ENCODE measurements at places on chromosomes 2 and 18.

GRCh38 chr2:219451661-219452360 lies 17.2 kb downstream of the SPEG start:
- no peak for DNase-seq

GRCh38 chr2:211545582-211545981 lies 989.2 kb downstream of the CPS1 start:
- no peak for DNase-seq

DNA sequence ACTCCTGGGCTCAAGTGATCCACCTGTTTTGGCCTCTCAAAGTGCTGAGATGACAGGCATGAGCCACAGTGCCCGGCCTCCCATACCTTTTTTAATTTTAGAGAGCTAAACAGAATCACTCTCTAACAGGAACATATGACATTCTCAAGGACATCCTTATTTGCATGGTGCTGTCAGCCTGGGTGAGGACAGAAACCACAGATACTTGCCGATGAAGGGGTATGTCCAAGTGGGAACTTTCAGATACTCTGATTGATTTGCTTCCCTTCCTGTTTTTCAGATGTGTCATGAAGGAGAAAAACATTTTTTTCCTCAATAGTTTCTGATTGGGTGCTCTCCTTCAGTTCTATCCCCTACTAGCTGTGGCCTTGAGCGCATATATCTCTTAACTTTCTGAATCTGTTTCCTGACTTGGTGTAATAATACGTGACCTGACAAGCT lies 49.6 kb downstream of the MYO3B start:
- DNase-seq, result no peak

- DNase-seq, result no peak
These were observed 427.6 kb downstream of the BCL11A start for GRCh38 chr2:60125611-60126426.

- DNase-seq, result no peak
These were observed 2.4 kb downstream of the FNDC4 start for GRCh38 chr2:27492557-27492956.

GRCh38 chr2:215998636-215999035 lies 14.7 kb downstream of the MREG start:
- no peak for DNase-seq

DNA sequence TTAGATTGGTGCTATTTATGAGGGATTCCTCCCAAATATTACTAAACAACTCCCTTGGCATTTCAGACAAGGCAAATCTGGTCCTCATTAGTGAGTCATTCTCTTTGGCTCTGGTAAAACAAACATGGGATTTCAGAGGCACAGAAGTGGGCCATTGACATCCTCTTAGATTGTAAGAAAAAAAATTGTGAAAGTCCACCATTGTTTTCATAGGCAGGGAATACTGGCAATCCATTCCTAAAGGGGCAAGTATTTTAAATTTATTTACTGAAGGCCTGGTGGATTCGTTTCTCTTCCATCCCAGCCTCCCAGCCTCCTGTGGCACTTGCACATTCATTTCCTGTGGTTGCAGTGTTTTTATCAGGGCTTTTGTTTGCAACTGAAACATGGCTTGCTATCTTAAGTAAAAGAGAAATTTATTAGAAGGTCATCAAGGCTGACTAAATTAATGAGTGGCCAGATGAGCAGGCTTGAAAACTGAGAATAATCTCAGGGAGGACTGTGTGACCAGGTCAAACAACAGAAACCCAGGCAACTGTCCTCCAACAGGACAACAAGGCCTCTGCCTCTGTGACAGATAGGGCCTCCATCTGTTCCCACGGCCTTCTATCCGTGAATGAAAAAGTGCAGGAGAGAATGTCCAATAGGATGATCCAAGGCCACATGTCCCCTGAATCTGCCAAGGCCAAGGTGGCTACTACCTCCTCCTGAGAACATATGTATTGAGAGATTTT lies 23.1 kb upstream of the TNFAIP6 start:
- no peak for DNase-seq

- DNase-seq, result no peak
These were observed 1150.9 kb downstream of the RPIA start for GRCh38 chr2:89842180-89842908.

DNA sequence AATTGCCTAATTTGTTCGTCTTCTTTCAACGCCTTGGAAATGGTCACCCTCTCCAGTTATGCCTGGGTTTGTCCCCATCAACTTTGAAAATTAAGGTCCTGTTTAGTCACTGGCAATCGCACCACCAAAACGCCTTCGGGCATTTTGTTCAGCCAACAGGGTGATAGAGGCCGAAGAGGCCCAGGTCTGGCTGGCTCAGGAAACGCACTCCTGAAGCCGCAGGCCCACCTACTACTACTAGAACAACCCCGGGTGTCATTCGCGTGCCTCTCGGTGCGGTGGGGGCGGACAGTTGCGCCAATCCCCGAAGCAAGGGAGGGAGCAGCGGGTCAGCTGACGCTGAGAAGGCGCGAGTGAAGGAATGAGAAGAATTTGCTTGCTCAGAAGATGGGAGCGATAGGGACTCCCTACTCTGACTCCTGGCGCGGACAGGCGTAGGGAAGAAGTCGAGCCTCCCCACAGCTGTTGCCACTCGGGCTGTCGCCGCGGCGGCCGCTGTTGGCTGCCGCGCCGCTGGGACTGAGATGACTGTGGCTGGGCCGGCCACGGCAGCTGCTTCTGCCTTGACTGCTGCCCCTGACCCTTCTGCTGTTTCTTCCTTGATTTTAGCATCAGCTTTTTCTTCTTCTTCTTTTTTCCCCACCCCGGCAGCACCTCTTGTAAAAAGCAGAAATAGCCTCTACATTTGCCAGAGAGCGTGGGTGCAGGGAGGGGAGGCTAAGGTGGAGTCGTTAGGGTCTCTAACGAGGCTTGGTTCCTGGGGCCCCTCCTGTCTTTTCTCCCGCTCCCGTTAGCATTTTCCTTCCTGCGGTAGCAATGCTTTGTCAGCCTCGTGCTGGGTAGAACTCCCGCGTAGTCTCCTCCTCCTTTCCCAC lies 387.6 kb downstream of the FIGN start:
- no peak for DNase-seq

DNA sequence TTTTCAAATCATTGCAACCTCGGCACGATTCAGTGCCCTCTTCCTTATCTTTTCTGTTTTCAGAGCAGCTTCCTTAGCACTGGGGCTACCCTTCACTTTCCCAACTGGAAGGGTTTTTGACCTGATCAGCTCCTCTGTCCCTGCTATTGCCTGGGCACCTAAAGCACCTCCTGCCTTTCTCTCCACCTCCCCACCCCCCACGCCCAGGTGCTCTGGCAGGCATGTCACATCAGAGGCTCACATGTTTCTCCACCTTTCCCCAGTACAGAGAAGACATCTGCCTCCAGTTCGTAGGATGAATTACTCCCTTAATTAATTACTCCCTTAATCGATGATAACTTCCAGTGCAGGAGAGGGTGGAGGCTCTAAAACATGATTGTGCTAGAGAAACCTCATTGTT lies 88.7 kb upstream of the LCLAT1 start:
- no peak for DNase-seq

DNA sequence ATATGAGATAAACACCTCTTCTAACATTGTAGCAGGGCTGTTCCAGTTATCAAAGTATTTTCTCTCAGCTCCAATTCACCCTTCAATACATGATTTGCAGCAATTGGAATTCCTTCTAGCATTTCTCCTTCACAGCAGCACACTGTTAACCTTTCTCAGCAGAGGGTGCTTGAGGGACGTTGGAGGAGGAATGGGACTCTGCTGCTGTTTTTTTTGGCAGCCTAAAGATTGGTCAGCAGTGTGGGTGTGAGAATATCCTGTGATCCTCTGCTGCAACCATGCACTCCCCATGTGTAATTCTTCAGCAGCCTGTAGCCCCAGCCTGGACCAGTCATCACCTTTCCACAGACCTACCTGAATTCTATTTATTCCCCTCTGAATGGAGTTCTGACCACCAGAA lies 1708.9 kb upstream of the CELF4 start:
- no peak for DNase-seq

GRCh38 chr2:226971770-226972169 lies 135.9 kb downstream of the RHBDD1 start:
- DNase-seq, result no peak

GRCh38 chr18:78213361-78213994 lies 766.1 kb upstream of the SALL3 start:
- no peak for DNase-seq

- no peak for DNase-seq
These were observed 58.2 kb downstream of the CAB39 start for GRCh38 chr2:230770804-230771203.

- no peak for DNase-seq
These were observed 1.1 kb downstream of the SCG2 start for GRCh38 chr2:223601018-223601417.

GRCh38 chr2:228140934-228141528 lies 40.5 kb downstream of the SPHKAP start:
- no peak for DNase-seq

GRCh38 chr2:181275643-181276070 lies 181.5 kb upstream of the ITGA4 start:
- no peak for DNase-seq

GRCh38 chr18:72233106-72233505 lies 311.0 kb downstream of the CBLN2 start:
- no peak for DNase-seq

DNA sequence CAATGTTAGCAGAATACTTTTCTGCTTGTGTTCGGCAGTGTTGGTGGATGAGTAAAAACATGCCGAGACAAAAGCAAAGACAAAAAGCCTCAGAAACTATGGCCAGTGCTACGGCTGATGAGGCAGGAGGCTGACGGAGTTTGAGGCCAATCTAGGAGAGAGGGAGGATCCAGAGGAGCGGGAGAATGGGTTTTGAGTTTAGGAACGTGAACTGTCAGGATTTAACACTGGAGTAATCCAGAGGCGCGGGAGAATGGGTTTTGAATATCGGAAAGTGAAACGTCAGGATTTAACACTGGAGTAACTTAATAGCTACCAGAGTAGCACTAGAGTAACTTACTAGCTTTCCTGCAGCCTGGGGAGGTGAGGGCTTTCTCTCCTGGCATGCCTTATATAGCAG lies 37.4 kb downstream of the LYPD6B start:
- no peak for DNase-seq

DNA sequence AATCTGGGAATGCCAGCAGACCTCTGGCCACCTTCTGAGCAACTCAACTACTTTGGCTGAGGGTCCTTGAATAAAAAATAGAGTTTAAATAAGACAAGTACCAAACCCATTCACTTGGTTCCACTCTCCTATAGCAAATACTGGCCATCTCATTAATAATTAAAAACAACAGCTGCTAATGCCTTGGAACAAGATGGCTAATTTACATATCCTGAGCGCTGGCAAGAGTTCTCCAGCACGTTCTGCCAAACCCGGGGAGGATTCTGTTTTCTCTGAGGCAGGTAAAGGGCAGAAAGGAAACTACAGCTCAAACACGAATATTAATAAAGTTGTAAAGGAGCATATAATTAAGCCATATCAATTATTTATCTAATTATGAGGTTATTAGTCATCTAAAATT lies 1123.7 kb downstream of the TDRD15 start:
- DNase-seq, result no peak

DNA sequence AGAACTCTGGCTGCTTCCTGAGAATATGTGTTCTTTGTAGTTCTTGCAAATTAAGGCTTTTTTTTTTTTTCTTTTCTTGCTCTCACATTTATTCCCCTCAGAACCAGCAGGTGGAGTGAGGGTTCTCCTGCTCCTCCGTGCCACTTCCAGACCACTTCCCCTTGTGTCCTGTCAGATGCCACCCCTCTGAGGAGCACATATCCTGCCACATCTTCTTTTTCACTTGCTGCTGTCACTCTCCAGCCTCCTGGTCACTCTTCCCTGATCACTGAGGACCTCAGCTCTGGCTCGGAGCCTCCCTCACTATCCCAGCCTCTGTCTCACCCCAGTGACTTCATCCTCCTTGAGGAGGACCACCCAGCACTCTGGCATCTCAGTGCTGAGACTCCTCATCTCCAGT lies 100.5 kb downstream of the TACR1 start:
- DNase-seq, result no peak

DNA sequence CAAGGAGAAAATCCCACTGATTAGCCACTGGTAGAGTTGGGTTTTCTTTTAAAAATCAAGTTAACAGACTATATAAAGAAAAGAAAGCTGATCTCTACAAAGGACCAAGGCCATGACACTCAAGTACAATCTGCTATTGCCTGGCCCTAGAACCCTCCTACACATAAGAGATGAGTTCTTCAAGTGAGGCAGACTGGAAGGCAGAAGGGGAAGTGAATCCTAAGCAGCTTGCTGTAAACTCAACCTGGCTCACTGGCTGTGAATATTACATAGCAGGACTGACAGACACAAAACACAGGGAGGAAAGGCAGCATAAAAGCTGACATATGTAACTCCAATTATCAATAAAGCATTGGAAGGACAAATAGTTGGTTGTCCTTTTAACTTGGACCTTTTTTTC lies 65.4 kb downstream of the TRIP12 start:
- DNase-seq, result no peak

- DNase-seq, result no peak
These were observed 626.8 kb upstream of the ZEB2 start for GRCh38 chr2:145146691-145147090.

GRCh38 chr2:113700186-113700841 lies 56.1 kb downstream of the SLC35F5 start:
- DNase-seq, result peak; percentile 12

DNA sequence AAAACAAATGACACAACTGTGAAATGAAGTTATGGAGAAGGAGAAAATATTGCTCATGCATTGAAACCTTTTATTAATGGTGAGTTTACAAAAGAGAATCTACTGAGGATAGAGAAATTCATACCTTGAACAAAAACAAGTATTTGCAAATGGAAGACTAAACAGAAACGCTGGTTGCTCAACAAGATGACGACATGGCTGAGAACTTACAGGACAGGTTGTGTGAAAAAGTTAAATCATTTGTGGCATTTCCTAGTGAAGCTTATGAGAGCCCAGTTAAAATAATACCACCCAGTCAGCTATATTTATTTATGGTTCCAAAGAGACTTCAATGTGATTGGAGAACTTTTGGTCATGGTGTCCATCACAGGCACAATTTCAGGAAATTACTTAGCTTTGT lies 148.6 kb upstream of the PKDCC start:
- DNase-seq, result no peak

- no peak for DNase-seq
These were observed 41.9 kb downstream of the C1QL2 start for GRCh38 chr2:119116411-119117295.

DNA sequence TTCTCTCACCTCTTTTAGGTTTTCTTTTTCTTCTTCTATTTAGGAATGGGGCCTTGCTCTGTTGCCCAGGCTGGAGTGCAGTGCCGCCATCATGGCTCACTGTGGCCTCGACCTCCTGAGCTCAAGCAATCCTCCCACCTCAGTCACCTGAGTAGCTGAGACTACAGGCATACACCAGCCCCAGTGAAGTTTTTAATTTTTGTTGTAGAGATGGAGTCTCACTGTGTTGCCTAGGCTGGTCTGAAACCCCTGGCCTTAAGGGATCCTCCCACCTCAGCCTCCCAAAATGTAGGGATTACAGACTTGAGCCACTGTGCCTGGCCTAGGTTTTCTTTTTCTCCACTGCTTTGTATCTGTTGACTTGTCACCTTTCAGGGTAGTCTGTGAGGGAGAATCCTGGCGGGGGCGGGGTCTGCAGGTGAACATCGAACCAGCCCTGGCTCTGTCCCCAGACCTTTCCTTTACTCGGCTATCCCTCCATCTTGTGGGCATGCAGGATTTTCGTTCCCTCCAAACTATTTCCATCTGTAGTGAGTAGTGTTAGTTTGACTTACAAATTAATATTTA lies 21.7 kb downstream of the NCK2 start:
- no peak for DNase-seq

- DNase-seq, result no peak
These were observed 871.8 kb downstream of the SLC4A3 start for GRCh38 chr2:220499225-220499624.
